AG10803 (cell line): ENCODE measurements at places on chromosomes 7 and 10.

GRCh38 chr7:76217942-76218566 is 16.4 kb downstream of the SRRM3 start:
- no peak for DNase-seq

- no peak for DNase-seq
Observed at GRCh38 chr10:10772411-10772810, 245.3 kb upstream of the CELF2 start.

- peak; percentile 45 for DNase-seq
Observed at GRCh38 chr10:22810643-22811465, 96.5 kb upstream of the PIP4K2A start.

- no peak for DNase-seq
Observed at GRCh38 chr10:118950190-118950680, 79.3 kb upstream of the NANOS1 start.
